Eye (tissue), 1 donor: ENCODE measurements at places on chromosomes 12 and 14.

GRCh38 chr14:31717294-31718085, 156.3 kb downstream of the NUBPL start:
- peak; percentile 50 for DNase-seq

- DNase-seq, result no peak
These were observed 120.3 kb upstream of the SLC38A4 start for GRCh38 chr12:46946137-46946536.

- DNase-seq, result no peak
These were observed 170.6 kb downstream of the CRADD start for GRCh38 chr12:93847517-93848474.

GRCh38 chr12:48221645-48222044, 18.6 kb upstream of the OR10AD1 start:
- DNase-seq, result no peak

- DNase-seq, result no peak
These were observed 99.4 kb downstream of the ETV6 start for GRCh38 chr12:11748903-11749302.

DNA sequence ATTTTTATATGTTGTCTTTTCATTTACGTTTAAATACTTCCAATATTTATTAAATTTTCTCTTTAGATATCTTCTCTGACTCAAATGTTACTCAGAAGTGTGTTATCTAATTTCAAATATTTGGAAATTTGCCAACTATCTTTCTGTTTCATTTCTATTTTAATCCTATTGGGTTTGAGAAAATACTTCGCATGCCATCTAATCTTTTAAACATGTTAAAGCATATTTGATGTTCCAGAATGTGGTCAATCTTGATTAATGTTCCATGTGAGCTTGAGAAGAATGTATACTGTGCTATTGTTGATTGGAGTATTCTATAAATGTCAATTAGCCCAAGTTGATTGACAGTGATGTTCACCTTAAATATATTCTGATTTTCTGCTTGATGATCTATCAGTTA, 11.9 kb upstream of the DCN start:
- DNase-seq, result no peak
